ENCODE measurements at places on chromosomes 7 and 10.

- DNase-seq, result no peak
These were observed 1.8 kb downstream of the CHRM2 start for GRCh38 chr7:136869991-136870865.

GRCh38 chr10:110600487-110601101 is 33.1 kb downstream of the SMC3 start:
- no peak for DNase-seq

DNA sequence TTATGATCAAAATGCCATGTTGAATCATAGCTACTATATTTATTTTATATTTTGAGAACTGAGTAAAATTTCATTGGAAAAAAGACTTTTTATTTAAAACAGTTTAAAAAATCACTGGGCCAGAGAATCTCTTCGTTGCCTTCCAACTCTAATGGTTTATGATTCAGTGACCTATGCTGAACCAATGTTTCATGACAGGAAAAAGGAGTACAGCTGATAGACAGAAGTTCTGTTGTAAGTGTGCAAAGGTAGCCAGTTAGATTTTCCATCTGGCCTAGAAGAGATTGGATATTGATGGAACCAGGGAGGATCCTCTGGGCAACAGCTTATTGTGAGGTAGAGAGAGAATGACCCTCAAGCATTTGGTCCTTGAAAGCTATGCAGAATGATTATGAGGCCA is 745.8 kb downstream of the SUGCT start:
- DNase-seq, result no peak

DNA sequence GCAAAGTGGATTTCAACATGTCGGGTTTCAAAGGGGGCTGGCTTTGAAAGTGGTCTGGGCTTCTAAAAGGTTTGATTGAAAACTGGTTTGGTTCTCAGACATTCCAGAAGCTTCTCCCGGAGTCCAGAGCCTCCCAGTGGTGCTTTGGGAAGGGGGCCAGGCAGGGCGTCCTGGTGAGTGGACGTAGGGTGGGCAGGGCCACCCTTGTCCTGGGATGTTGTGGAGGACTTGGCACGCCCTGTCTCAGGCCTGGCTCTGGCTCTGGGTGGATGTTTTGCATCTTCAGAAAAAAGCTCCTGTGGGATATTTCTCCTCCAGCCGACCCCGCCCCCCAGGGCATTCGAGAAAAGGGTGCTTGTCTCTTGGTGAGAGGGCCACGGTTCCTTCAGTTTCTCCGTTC is 31.2 kb downstream of the GRIFIN start:
- no peak for DNase-seq

GRCh38 chr10:46524472-46525176 is 31.8 kb downstream of the GPRIN2 start:
- no peak for DNase-seq

Data from right atrium auricular region (tissue), 2 donors.